ENCODE measurements at places on chromosomes 4 and X.
A peak's percentile ranks its signal among the peaks of the same experiment; 100 is the strongest.

DNA sequence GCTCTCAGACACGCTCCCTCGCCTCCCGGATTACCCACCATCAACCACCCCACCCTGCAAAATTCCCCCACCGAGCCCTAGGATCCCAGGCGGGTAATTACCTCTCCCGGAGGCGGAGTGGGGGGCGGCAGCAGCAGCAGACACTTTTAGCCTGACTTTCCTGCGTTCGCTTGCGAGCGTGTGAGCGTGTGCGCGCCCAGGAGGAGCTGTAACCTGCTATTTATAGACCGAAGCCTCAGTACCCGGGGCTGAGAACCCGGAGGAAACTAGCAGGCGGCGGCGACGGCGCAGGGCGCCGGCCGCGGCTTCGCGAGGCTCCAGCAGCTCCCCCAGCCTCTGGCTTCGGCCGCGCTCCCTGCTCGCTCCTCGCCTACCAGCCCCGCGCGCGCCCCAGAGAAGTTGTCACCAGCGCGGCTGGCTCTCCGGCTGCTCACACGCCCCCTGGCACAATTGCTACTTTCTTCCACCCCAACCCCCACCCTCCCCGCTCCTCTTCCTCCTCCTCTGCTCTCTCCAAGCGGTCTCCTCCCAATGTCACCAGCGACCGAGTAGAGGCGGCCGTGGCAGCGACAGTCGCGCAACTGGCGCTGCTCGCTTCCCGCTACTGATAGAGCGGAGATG, at the start of gene INPP4B:
TSS of gene INPP4B (minus strand) at position 194 of the 621 bp plus-strand sequence.
- DNase-seq = peak; percentile 39

DNA sequence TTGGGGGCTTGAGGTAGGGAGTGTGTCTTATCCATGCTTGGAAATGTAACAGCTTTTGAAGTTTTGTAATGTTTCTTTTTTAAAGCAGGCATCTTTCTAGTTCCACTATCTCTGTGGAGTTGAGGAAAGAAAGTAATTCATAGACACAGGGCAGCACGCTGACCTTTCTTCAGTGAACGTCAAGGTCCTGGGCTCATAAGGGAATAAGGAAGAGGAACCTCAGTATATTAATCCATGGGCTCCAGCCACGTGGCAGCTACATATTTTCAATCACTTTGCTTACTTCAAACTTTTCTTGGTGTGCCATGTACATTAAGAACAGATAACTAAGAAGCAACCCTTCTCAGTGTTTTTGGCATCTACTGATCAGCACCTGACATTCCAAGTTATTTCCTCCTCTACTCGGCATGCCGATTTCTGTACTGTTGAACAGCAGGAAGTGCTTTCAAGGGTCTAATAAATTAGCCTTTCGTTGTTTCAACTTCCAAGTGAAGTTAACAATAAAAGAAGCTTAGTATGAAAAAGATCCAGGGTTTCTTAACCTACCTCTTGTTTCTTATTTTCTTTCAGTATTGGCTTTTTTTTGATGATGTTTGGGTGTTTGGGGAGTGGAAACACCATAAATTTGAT, 88.2 kb downstream of the SORBS2 start:
- no peak for DNase-seq

DNA sequence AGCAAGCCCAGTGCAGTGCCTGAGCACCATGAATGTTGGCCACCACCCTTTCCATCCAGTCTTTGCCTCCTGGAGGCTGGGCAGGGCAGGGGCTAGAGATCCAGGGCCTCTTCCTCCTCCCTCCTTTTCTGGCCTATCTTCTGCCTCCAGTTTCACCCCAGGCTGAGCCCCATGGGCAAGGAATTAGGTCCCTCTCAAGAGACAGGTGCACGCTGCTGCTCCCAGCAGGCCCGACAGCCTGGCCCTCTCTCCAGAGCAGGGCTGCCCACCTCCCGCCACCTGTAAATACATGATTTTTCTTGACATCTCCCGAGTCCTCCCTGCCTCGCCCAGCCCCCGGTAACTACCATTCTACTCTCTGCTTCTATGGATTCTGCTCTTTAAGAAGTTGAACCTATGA, 57.2 kb upstream of the PSAPL1 start:
- no peak for DNase-seq

DNA sequence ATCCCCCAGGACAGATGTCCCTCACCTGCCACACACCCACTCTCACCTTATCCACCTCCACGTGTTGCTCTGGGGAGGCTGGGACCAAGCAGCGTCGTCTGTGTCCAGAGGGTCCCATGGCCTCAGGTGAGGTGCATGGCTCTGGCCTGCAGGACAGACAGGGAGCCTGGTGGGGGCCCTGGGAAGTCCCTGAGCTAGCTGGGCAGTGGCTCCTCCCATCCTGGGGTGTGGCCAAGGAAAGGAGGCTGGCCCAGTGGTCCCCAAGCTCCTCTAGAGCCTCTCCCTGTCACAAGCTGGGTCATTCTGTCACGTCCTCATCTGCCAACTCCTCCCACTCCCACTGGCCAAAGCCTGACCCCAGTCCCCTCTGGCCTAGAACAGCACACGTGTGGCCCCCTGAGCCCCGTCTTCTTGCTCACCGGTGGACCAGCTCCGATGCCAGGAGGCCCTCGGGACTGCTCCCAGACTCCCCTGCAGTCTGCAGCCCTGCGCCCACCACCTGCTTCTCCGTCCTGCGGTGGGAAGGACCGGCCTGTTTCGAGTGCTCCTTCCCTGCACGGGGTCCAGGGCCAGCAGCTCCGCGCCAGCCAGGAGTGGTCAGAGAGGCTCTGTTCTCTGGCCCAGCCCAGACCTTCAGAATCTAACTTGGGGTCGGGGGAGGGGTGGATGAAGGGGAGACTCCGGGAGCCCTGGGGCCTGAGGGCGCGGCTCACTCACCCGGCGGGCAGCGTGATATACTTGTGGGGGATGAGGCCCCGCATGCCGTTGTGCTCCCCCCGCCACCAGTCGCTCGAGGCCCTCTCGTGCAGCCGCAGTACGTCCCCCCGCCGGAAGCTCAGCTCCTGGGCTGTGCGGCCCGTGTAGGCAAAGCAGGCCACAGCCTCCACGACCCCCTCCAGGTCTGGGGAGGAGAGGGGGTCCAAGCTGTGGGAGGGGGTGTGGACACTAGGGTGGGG, 4.8 kb downstream of the AVPR2 start:
- DNase-seq = no peak

DNA sequence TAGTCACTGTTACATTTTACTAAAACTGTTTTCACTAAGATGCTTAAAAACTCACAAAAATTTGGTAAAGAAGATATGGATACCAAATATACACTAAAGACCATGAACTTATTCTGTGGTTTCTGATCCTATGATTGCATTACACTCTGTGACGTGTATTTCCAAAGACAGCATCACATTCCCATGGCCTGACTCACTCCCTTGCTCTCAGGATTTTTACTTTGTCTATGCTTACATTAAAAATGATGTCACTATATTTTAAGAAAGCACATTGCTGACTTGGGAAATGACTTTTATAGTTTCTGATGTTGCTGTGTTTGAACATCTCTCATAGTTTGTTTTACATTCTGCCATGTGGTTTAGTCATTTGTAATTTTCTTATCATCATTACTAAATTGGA, 327.9 kb upstream of the MAGEB18 start:
- no peak for DNase-seq

DNA sequence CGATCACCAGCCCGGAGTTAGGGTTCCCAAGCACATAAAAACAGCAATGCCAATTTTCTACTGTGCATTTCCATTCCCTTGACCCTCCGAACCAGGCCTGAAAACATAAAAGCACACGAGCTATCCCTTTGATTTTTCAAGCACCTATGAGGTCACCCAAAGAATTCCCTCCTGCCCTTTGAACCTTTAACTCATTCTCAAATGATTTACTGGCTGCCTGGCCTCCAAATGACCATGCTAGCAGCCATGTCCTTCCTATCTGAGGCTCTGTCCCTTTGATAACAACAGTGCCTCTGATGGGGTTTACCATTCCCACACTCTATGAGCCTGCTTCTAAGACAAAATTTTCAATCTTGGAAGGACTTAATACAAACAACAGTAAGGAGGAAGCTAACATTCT, 15.2 kb downstream of the SHROOM4 start:
- no peak for DNase-seq

DNA sequence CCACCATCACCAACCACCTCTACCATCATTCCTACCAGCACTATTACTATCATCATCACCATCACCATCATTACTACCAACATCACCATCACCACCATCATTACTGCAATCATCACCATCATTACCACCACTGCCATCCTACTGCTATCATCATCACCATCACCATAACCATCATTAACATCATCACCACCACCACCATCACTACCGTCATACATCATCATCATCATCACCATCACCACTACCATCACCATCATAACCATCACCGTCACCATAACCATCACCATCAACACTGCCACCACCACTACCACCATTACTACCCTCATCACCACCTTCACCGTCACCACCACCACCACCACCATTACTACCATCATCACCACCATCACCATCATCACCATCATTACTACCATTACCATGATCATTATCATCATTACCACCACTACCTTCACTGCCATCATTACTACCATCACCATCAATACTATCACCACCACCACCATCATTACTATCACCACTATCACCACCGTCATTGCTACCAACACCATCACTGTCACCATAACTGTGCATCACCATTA, 71.8 kb downstream of the PSAPL1 start:
- DNase-seq = no peak
